ENCODE measurements at places on chromosomes 7 and 10. TPM values are rescaled to one million over a fixed set of nuclear protein-coding genes. Genes with fewer than 3 reads are reported as not detected.
A peak's percentile ranks its signal among the peaks of the same experiment; 100 is the strongest.

Gene MBL2
- total RNA-seq, result not detected

Gene C7orf33
- total RNA-seq, result not detected

Gene PRSS37
- total RNA-seq, result not detected

Gene HOXA4
- total RNA-seq, result not detected

Gene FAM237B
- not detected for total RNA-seq

Gene ADIRF
- total RNA-seq, result not detected

Gene WDR86
- total RNA-seq, result 15.8 TPM

Gene SORCS1
- 4.9 TPM for total RNA-seq

Gene ZNF488
- total RNA-seq, result 7.7 TPM

Gene ASB13
- 22.2 TPM for total RNA-seq

Gene VWA2
- total RNA-seq, result 2.6 TPM

Gene NUDT1
- total RNA-seq, result 85.2 TPM

Gene GPR37
- 17.4 TPM for total RNA-seq

Gene ACBD7
- 17.8 TPM for total RNA-seq

Gene NUTM2E
- total RNA-seq, result 0.28 TPM

GRCh38 chr10:70192326-70192968, 22.1 kb upstream of the SAR1A start:
- no peak for DNase-seq

GRCh38 chr10:73923935-73924598, 13.1 kb downstream of the PLAU start:
- DNase-seq, result no peak

GRCh38 chr10:53107711-53108110, 335.1 kb upstream of the MBL2 start:
- no peak for DNase-seq

DNA sequence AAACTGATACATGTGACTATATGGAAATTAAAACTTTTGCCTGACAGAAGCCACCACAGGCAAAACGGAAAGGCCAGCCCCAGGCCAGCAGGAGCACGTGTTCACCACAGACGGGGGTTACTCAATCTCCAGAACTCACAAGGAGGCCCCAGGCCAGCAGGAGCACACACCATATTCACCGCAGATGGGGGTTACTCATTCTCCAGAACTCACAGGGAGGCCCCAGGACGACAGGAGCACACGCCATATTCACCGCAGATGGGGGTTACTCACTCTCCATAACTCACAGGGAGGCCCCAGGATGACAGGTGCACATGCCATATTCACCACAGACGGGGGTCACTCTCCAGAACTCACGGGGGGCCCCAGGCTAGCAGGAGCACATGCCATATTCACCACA, 61.5 kb downstream of the NKX6-2 start:
- no peak for DNase-seq

- no peak for DNase-seq
Measured at GRCh38 chr10:96255549-96256333, 15.6 kb downstream of the BLNK start.

GRCh38 chr7:4631380-4632179, 50.5 kb upstream of the FOXK1 start:
- DNase-seq, result peak; percentile 57

GRCh38 chr10:129470103-129470851, 3.2 kb downstream of the MGMT start:
- DNase-seq, result no peak

DNA sequence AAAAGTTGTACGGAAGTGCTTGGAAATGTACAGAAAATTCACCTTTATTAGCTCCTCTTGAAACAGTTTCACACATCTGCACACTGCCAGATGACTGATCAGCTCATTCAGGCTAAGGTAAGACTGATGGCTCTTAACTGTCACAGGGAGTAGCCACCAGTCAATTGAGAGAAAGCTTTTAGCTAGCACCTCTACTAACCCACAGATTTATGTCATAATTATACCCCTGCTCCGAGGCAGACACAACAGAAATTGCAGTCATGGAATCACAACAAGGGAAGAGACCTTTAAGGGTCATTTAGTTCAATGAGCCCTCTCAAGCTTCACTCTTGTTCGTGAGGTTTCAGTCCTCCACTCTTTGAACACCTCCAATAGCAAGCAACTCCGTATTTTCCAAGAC, 235.4 kb downstream of the TRIL start:
- DNase-seq, result no peak

GRCh38 chr7:132475669-132476116, 100.6 kb downstream of the PLXNA4 start:
- no peak for DNase-seq

GRCh38 chr7:40680657-40681056, 545.9 kb downstream of the SUGCT start:
- DNase-seq, result no peak

DNA sequence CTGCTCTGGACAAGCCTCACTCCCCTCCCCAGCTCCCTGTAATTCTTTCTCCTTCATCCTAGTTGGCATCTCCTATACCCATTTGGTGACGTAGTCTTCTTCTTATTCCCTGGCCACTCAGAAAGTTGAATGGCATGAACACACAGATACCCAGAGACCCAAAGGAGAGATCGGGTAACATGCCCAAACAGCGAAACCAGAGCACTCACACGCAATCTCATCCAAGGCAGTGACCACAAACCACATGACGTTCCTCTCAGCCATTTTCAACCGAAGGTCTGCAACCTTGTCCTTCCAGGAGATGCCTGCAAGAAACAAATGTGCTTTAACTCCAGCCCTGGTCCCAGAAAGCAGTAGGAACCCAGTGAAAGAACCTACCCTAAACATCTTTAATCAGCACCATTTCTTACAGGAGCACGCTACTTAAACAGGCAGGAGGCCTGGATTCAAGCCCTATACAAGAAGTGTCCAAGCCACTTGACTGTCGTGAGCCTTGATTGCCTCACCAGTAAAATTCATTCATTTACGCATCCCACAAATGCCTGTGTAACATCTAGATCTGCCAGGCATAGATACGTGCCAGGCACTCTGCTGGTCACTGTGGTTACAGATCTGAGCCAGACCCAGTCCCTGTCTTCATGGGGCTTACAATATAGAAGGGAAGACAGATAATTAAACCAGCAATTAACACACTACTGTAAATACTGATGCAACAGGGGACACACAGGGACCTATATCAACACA, 37.1 kb downstream of the XPNPEP1 start:
- DNase-seq, result no peak

DNA sequence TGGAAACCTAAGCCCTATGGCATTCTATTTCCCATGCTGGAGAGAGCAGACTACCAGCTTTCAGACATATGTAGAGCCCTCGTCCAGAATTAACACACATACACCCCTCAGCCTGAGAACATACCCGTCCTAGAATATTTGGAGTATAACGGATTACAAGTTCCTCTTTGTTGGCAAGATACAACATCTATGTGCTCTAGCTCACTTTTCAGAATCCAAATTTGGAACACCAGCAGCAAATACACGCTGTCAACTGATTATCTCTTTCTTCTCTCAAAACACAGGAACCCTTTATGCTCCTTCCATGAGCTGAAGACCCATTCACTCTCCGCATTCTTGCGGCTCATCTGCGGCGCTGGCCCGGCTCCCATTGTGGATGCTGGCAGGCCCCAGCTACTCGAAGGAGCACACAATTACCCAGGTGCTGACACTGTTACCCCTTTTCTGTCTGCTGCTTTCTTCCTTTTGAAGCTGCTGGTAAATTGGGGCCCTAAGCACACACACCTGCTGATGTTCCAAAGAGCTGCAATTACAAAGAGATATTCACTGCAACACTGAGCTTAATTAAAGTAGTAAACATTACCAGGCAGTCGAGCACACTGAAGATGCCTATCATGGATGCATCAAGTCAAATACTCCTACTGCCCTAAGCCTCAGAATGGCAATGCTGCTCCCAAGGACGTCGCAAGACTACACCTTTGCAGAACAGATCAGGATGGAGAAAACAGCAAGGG, 70.0 kb downstream of the VOPP1 start:
- DNase-seq, result no peak

- DNase-seq, result peak; percentile 67
Measured at GRCh38 chr10:96089670-96090462, 40.2 kb upstream of the ZNF518A start.

DNA sequence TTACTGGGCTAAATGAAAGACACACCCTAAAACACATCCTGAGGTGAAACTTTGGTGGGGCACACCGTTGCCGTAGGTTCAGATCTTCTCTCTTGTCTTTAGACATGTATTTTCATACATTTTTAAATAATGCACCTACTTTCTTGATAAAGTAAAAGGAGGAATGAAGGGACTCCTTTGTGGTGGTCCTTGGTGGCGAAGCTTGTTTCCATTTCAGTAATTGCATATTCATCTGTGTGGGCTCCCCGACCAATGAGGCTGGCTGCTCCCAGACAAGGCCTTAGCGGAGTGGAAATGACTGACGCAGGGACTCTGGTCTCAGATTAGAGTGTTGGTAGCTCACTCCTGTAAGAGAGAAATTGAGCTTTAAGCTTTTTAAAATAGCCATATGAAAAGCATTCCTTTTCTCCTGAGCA, 815 bp downstream of the CCSER2 start:
- DNase-seq, result no peak

GRCh38 chr7:98285157-98286092, 3.9 kb downstream of the BRI3 start:
- no peak for DNase-seq

DNA sequence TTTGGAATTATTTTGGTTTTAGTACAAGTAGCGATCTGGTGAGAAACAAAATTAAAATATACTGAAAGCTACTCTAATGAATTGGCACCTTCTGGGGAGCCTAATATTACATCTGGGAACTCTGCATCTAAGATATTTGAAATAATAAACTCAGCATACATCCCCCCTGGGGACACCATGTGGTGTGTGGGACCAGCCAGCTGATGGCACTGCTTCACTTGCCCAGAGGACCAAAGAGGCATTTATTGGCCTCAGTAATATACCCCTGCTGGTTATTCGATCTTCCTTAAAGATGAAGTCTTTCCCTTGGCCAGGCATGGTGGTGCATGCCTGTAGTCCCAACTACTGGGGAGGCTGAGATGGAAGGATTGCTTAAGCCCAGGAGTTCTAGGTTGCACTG, 195.1 kb upstream of the AUTS2 start:
- DNase-seq, result no peak

GRCh38 chr10:63591600-63592379, 70.6 kb downstream of the REEP3 start:
- no peak for DNase-seq

DNA sequence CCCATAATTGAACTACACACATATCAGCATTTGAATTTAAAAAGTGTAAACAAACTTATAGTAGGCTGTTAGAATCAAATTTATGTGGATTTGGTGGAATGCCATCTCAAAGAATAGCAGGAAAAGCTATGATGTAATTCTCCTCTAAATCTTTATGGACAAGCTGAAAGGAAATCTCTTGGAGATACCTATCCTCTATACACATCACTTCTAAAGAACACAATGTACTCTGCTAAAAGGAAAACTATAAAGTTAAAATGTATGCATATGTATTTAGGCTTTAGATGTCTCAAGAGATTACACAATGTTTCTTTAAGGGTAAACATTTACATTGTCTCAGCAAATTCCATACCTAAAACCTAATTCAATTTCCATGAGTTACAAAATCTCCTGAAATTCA, 323.3 kb downstream of the CRPPA start:
- DNase-seq, result no peak

DNA sequence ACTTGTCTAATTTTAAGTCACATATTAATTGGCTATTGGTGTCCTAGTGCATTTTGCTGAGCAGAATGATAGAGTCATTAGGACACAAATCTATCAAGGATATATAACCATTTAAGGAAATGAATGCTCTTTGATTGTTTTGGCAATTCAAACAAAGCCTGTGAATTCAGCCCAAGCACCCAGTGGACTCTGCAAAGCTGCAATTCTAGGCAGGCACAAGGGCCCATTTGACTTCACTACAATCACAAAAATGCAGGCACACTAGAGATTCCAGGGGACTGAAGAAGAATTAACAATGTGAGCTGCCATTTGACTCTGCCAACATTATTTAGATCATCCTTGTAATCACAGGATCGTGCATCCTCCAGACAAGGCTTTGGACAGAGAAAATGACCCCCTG, 544.2 kb upstream of the PHF14 start:
- no peak for DNase-seq

DNA sequence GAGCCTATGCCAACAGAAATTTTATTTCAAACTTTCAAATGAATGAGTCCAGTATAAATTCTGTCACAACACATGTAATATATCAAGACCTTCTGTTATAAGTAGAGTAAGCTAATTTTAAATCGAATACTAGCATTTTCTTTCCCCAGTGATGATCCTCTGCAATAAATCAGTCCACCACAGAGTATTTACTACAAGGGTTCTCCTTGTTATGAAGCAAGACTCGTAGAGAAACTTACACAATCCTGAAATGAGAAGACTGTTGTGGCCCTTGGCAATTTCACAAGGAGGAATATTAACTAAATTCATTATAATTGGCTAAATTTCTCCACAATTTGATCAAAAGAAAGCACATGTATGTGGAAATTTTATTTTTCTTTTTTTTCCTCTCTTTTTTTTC, 312.4 kb upstream of the DGKB start:
- DNase-seq, result no peak

- DNase-seq, result no peak
Measured at GRCh38 chr7:137958470-137959431, 43.1 kb downstream of the CREB3L2 start.

DNA sequence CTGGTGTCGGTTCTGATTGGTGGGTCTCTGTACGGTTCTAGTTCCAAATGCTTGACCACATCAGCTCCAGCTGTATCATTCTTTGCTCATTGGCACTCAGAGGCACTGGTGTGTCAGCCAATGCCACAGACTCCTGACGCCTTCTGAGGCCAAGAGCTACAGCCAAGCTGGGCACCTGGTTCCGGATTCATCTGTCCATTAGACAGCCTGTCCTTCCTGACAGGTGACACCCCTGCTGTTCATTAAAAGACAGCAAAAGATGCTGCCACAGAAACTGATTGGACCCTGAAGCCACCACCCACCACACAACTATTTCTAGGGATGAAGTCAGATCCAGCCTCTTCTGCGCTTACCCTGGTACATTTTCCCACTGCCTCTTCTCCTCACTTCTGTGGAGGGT, 35.6 kb downstream of the COL13A1 start:
- DNase-seq, result no peak

DNA sequence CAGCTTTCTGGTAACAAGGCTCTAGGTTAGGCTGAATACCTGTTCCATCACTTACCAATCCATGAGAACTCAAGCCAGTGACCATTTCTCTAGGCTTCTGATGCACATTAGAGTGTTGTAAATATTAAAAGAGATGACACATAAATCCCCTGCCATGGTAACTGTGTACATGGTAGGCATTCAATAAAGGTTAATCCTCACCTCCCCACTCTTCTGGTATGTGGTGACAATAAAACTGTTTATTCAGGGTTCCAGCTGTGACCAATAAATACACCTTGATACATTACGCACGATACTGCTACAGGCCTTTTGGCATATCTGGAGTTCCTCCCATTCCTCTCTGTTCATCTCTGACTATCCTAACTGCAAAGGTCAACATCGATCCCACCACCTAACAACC, 171.9 kb downstream of the SRPK2 start:
- DNase-seq, result no peak

DNA sequence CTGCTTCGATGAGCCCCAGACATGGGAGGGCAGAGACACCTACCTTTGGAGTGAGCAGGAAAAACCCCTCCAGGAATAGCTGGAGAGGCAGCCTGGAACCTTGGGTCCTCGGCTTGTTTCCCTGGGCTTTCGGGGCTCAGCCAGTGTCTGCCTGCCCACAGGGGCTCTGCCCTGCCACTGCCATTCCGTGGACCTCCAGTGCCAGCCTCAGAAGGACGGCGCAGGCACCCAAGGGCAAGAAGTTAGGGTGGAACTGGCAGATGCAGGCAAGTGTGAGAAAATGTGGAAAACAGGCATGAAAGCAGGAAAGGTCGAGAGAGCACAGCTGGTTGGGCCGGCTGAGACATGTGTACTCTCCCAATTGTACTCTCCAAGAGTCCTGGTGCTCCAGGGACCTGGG, 281.5 kb downstream of the GRID1 start:
- no peak for DNase-seq
